ENCODE measurements at places on chromosomes 7 and 10.
A peak's percentile ranks its signal among the peaks of the same experiment; 100 is the strongest.

DNA sequence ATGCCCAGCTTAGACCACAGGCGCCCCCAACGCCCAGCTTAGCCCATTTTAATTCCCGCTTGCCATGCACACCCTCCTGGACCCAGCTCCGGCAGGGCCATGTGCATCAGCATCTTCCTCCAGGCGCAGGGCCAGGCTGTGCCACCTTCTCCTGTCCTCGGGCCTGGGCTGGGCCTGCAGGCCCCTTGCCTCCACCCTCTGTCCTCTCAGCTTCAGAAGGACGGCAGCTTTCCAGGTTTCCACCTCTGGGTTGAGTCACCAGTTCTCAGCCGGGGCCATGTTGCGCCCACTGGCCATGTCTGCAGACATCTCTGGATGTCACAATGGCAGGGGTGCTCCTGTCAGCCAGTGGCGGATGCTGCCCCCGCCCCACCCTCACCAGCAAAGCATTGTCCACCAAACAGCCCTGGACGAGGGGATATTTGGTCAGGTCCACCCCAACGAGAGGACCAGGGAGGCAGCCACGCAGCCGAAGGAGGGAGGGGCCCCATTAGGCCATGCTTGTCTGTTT lies 59.1 kb upstream of the NKX6-2 start:
- DNase-seq = no peak

DNA sequence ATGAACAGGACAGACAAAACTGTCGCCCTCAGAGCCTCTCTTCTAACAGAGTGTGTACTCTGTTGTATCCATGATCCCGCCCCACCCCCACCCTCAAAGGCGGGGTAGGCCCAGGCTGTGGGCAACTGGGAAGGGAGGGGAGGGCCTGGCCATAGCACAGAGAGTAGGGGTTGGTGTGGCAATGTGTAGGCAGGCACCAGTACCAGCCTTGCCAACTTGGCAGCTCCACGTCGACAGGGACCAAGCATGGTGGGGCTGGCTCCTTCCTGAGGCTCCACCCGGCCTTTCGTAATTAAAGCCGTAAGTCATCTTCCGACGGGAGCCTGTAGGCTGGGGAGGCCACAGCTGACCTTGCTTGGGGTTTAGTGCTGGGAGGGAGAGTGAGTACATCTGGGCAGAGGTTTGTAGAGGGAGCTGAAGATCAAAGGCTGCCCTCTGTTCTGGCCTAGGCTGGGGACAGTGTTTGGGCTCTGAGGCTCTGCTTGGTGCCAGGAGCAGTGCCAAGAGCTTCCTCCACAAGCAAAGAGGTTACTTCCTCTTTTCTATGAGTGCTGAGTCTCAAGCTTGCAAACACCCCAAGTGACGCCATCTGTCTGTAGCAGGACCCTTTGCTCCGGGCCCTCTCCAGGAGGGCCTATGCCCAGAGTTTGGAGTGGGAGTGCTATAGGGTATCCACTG lies 121.6 kb downstream of the C10orf105 start:
- peak; percentile 91 for DNase-seq

- no peak for DNase-seq
Observed at GRCh38 chr10:55476129-55476528, 675.1 kb upstream of the PCDH15 start.

- peak; percentile 64 for DNase-seq
Observed at GRCh38 chr10:89347701-89348457, 20.1 kb downstream of the IFIT3 start.

- no peak for DNase-seq
Observed at GRCh38 chr10:124596962-124597845, 135.6 kb downstream of the LHPP start.

GRCh38 chr10:58919927-58920654 lies 256.4 kb upstream of the PHYHIPL start:
- DNase-seq = no peak

DNA sequence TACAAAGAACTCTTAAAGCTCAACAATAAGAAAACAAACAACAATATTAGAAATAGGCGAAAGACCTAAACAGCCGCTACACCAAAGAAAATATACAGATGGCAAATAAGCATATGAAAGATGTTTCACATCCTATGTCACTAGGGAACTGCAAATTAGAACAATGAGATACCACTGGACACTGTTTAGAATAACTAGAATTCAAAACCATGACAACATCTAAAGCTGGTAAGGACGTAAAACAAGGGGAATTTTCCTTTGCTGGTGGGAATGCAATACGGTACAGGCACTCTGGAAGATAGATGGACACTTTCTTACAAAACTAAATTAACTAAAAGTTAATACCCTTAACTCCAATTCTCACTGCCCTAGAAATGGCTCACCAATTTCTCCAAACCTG lies 44.5 kb downstream of the THSD7A start:
- DNase-seq = no peak

DNA sequence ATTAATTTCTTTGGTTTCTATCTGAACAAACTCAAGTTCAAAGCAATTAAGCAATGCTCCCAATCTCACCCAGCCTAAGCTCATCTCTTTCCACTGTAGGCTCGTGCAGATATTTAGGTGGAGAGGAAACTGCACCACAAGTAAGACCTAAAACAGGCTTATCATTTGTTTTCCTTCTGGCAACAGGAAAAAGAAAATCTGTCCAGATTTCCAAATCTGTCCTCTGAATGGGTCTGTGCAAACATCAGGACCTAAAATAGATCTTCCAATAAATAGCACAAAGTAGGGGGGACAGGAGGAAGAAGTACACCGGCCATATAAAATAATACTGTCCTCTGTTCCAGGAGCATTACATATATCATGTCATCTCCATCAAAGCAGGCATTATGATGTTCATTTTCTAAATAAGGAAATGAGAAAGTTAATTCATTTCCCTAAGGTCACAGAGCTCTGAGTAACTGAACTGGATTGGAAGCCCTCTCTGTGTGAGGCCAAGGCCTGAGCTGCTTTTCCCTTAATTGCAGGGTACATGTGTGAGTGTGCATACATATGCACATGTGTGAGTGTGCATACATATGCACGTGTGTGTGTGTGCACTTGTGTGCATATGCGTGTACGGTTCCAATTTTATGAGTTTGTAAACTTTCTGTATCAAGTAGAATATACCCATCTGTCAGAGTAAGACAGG lies 92.8 kb upstream of the PARD3 start:
- DNase-seq = no peak

GRCh38 chr10:520402-520787 lies 169.1 kb downstream of the DIP2C start:
- DNase-seq = no peak

DNA sequence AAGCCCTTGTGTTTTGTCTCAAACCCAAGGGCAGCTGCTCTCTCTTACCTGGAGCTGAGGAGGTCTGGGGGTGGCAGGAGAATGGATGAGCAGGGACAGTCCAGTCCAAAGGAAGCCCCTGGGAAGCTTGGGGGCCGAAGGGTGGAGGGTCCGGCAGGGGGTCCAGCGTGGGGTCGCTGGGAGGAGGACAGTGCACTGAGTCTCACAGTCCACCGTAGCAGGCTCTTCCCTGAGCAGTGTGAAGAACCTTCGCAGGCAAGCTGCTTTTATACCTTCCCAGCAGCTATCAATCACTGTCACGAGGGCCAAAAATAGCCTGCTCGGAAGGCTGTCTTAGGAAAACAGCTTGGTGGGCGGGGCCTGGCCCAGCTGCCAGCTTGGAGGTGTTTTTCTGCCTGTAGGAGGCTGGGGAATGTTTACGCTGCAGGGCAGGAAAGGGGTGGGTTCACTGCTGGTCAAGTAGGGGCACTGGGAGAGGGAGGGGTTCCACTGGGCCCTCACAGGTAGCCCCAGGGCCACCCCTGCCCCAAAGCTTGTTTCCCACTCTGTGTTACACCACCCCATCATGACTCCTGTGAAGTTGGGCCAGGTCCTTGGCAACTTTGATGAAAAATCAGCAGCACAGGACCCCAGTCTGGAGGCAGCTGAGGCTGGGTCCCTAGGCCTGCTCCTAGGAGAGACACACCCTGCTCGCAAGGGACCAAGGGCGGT lies at the start of gene DEPP1:
Gene DEPP1, minus strand, starts transcription at position 240 of the 711 bp plus-strand sequence. CDS start 779 bp downstream, outside the sequence.
- DNase-seq = peak; percentile 61

DNA sequence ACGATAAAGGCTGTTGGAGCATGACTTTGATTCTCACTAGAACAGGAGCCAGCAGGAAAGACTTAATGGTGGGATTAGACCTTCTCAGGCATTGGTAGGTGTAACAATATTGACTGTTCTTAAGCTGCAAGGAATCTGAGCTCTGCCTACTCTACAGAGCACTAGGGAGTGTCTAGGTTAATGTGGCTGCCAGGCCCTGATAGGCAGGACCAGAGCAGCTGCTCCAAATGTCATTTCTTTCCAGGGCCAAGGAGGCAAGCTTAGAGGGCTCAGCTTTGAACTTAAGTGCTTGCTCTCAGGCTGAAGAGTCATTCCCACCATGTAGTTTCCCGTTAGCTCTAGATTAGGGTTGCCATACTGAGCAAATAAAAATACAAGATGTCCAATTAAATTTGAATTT lies 96.8 kb downstream of the RAB18 start:
- DNase-seq = no peak

DNA sequence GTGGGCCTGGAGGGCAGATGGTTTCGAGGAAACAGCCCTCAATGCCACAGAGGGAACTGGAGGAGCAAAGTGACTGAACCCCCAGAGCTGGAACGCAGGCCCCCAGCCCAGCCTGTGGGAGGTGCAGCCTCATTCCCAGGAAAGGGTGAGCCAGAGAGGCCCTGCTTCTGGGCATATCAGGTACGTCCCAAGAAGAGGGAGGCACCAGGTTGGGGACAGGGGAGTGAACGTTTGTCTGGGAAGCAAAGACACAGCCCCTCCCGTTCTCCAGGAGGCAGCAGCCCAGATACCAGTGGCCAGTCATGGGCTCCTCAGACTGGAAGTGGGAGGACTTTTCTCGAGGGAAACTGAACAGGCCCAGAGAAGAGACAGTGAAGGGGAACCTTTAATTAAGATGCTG lies 74.3 kb upstream of the RET start:
- no peak for DNase-seq

GRCh38 chr10:121526801-121527221 lies 71.4 kb downstream of the FGFR2 start:
- DNase-seq = no peak

DNA sequence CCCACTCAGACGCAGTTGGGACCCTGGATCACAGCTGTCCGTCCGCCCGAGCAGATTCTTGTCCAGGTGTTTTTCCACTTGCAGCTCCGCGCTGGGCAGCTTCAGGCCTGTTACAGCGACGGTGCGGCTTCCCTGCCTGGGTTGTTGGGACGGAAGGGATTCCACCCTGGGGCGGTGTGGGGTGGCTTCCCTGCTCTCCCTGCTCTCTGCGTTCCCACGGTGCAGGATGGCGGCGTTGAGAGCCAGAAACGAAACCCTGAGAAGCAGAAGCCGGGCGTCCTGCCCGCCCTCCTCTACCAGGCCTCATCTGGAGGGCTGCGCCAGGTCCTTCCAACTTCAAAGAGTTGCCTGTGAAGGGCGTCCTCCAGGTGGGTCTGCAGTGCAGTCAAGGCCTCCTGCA lies 194.4 kb downstream of the ADARB2 start:
- DNase-seq = no peak

DNA sequence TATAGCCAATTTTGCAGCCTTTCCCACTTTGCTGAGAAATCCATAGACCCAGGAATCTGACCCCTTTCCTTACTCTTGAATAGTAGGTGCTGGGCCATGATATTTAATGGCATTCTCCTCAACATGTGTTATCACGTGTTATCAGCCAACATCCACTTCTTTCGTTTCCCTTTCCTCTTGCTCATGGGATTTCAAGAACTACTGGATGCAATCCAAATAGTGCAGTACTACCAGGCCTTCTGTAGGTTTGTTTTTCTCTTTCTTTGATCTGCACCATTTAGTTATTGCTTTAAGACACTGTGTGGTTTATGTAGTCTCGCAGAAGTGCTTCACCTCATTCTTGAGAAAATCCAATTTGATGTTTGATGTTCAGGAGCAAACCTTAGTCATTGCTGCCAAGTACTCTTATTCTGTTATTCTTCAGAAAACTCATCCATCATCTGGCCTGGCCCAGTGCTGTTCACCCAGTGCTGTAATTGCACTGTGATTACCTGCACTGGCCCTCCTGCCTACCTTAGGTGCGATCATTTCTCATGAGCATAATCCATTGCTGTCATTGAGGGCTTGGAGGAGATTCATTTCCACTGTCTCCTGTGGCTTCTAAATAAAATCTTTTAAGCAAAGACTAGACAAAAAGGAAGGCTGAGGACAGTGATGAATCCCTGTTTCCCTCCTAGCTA lies 315.3 kb downstream of the BMPER start:
- DNase-seq = no peak
